ENCODE measurements at places on chromosomes 6 and 20.

- no peak for DNase-seq
Measured at GRCh38 chr6:139133262-139134063, 1.4 kb upstream of the HECA start.

DNA sequence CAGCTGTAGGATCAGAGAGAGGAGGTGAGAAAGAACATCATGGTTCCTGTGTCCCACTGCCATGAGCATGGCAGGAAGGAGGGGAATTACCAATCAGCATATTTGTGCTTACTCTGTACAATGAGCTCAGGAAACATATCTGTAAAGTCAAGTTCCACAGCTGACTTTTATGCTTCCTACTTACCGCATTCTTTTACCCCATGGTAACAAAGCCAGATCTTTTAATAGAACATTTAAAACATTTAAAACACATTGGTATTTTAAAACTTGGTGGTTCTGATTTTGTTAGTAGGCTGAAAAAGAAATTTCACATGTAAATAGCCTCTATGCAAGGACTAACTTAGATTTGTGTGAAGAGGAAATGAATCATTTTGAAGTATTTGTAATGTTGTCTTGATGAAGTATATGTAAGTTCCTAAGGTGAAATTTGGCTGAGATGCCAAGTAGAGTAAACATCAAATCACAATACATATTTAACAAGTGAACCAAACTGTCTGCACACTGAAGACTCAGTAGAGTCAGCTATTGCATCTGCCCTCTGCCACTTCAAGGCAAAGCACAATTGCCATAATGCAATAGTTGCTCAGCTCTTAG, 114.7 kb downstream of the GJA10 start:
- no peak for DNase-seq

DNA sequence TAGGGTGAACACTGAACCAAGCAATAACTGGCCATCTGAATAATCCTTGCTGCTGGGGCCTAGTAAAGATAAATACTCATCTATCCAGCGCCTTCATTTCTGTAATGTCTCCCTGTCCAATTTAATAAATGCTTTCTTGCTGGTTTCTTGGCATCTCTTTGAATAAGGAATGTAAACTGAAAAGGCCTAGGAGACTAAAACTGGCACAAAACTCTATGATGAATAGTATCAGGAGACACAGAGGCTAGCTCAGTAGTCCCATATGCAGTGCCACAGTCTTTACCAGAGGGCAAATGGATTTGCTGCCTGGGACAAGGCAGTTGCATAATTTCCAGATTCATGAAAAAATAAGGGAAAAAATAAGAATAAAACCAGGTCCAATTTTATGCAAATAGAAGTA, 324.4 kb downstream of the CENPW start:
- no peak for DNase-seq

DNA sequence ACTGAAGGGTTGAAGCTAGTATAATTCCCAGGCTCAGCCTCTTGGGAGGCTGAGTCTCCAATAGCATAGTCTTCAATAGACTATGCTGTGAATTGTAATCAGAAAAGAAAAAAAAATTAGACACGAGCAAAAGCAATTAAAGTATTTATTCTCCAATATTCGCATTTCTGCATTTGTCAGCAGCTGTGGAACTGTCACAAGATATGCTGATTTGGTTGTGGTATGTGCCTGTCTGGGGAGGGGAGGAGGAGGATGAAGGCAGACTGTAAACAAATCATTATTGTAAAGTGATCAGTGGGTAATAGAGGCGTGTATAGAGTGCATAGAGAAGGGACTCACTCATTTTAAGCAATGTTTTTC, 10.1 kb upstream of the BICRAL start:
- DNase-seq = no peak

- peak; percentile 62 for DNase-seq
Measured at GRCh38 chr20:47854687-47855212, 69.5 kb upstream of the SULF2 start.

Measured in COLO829 (cell line).